ENCODE measurements at places on chromosomes 12 and 14.

DNA sequence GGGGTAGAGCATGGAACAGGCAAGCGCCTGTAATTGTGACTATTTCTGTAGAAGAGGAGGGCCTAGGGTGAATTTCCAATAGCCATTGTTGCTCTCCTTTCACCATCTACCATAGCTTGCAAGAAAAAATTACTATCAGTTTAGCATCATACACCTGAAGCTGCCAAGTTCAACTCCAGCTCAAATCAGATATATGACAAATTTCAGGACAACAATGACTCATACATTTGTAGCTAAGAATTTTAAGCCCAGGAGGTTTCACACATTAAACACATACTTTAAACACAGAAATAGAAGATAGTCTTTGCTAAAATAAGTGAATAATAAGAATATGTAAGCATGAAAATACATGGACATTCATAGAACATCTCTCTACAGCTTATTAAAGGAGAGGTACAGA, 17.6 kb upstream of the G2E3 start:
- peak; percentile 29 for DNase-seq

DNA sequence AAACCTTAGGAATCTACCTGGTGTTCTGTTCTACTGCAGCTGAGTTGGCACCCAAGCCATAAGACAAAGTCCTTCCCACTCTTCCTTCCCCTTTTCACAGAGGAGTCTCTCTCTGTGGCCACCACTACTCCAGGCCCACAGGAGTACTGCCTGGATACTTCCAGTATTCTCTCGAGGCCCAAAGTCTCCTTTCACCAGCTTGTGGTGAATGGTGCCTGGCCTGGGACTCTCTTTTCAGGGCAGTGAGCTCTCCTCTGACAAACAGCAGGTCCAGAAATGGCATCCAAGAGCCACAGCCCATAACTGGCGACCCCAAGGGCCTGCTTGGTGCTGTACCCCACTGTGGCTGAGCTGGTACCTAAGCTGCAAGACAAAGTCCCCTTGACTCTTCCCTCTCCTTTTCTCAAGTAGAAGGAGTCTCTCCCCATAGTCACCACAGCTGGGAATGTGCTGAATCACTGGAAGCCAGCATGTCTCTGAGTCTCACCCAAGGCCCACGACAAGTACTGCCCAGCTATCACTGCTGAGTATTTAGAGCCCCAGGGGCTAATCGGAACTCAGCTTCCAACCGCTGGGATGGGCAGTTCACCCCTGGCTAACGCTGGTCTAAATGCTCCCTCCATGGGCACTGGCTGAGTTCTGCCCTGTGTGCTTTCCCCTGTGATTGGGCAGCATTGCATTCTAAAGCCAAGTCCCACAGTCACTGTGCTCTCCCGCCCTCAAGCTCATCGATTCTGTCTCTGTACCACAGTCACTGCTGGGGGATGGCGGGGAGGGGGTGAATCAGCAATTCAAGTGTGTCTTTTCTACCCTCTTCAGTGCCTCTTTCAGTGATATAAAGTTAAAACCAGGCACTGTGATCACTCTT, 6.1 kb downstream of the A2ML1 start:
- no peak for DNase-seq

DNA sequence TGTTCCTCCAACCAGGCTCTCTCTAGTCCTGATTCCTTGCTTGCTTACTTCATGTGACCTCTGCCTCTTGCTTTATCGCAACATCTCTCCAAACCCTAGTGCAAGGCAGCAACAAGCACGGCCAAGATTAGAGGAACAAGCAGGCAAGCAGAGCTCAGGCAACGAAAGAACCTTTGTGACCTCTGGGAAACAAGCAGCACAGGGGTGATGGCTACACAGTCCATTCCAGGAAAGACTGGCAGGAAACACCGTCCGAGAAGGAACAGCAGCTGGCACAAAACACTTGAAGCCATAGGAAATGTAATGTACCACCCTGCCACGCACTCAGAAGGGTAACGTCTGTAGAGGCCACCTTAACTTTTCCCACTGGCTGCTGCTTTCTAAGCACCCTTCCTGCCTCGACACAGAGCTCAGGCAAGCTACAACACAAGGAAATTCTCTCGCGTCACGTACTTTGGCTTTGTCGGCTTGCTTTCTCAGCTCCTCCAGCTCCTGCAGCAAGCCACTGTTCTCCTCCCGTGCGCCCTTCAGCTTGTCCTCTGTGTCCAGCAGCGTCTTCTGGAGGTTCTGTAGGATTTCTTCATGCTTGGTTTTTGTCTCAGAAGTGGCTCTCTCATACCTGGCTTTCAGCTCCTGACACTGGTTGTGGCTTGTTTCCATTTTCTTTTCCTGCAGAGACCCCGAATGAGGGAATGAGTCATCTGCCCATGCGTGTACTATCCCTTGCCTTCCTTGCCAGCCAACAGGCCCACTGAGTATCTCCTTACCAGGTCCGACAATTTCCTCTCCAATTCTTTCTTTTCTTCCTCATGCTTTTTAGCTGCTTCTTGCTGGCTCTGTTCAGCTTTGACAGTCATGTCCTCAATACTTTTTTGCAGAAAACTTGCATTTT, 61.4 kb upstream of the VPS33A start:
- DNase-seq = no peak

- DNase-seq = peak; percentile 70
These were observed 721 bp downstream of the CABP1 start for GRCh38 chr12:120640861-120641833.

DNA sequence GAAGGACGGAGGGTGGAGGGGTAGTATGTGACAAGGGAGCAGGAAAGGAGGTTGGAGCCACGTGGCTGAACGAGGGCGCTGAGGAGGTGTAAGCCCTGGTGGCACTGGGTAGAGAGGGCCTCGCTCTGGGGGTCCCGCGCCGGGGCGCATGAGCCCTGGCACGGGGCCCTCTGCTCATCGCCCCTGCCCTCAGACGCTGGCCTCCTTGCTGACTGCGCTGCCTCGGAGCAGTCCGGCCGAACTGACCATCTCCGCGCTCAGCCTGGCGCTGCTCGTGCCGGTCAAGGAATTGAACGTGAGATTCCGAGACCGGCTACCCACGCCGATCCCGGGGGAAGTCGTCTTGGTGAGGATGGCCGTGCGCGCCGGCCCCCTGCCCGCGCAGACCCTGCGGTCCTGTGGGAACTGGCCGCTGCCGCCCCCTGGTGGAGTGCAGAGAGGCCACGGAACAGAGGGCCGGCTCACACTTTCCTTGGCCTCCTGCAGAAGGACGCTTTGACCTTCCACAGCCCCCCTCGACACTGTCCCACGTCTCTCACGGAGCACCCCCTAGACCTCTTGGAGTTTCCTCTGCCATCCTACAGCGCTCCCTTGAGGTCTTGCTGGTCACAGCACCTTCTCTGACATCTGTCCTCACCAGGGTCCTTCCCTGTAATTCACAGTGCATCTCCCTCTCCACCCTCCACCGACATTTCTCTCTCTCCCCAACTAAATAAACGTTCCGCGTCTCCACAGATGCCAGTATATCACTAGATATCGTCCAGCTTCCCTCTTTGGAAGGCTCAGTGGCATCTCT, 10.5 kb downstream of the ARHGEF25 start:
- DNase-seq = no peak

DNA sequence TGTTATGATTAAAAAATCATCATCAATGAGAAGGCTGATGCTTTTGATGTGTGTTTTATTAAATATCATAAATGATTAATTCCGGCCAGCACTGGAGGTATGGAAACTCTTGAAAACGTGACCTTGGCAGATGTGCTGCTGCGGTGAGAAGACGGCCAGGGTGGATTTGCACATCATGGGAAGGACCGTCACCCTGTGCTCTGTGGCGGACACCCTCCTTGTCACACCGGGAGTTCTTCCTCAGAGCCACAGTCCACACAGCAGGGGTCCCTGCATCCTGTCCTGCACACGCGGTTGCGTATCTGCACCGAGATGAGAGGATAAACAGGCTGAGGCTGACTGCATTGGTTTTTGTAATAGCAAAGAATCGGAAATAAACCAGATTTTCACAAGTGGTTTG, 33.5 kb downstream of the FZD10 start:
- no peak for DNase-seq

- DNase-seq = peak; percentile 92
These were observed 417.0 kb downstream of the DPF3 start for GRCh38 chr14:72476657-72477499.

DNA sequence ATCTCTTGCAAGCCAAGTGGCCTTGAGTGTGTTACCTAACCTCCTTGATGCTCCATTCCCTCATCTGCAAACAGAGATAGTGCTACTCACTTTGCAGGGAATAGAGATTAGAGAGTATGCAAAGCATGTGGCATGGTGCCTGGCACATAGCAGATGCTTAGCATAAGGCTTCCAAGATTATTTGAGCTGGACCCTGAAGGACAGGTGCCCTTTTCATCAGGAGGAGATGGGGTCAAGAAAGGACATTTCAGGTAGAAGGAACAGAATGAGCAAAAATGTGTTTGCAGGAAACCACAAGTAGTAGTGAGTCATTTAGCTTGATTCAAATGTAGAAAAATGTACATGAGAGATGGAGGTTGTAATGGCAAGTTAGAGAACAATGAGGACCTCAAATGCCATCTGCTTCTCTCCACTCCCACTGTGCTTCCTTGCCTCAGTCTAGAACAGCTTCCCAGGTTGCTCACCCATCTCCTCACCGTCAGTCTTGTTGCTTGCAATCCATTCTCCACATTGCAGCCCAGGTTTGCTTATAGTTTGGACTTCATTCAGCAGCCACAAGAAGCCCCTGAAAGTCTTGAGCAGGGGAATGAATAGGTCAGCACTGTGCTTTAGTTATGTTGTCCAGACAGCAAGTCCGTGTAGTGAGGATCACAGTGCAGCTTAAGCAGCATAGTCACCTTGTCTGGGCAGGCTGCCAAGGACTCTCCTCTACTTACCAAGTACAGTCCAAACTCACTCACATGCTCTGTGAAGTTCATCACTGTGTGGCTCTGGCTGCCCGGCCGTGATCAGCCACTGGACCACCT, 536.3 kb upstream of the CCDC196 start:
- peak; percentile 43 for DNase-seq

DNA sequence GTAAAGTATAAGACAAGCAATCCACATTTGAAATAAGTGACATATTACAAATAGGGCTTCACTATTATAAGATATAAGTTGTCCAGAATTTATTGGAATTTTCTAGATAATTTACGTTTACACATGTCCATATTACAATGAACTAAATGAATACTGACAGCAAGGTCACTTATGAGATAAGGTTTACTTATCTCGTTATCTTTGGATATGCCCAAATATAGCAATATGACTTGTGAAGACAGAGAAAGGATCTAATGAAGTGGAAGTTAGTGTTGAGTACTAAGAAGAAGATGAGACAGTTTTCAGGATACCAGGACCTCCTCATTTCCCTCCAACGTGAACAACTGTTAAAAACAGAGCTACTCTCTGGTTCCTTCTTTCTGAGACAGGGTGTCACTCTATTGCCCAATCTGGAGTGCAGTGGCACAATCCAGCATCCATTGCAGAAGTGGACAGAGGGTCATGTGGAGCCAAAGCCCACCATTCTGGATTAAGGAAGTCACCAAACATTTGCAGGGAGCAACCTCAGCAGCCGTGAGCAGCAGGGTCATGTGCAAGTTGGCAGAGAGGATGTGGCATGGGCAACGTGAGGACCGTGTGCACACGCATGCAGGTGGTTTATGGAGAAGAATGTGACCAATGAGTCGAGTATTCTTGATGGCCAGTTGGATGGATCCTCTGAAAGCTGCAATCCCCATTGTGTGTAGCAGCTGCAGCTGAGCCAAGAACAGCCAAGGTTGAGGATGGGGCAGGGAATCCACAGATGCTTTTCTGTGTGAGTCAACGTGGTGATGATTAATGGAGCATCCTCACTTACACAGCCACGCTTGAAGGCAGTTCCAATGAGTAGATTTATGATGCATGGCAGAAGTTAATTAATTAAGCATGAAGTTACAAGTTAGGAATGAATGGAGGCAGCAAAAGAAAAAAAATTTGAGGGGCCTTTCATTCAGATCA, 111.0 kb downstream of the BICD1 start:
- peak; percentile 91 for DNase-seq

DNA sequence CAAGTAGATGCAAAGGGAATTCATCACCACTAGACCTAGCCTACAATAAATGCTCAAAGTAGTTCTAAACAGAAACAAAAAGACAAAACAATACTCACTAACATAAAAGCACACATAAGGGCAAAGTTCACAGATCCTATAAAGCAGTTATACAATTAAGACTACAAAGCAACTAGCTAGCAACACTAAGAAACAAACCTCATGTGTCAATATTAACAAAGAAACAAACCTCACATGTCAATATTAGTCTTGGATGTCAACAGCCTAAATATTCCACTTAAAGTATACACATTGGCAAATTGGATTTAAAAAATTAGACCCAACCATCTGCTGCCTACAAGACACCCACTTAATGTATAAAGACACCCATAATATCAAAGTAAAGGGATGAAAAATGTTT, 152.7 kb downstream of the KCNK10 start:
- no peak for DNase-seq

- peak; percentile 71 for DNase-seq
These were observed at the start of gene CRACR2A for GRCh38 chr12:3752741-3753486. Gene CRACR2A (minus strand): TSS chr12:3753109. CDS start chr12:3696999, 56,110 bp downstream.

- DNase-seq = no peak
These were observed 23.1 kb upstream of the WDR20 start for GRCh38 chr14:102116361-102117180.

DNA sequence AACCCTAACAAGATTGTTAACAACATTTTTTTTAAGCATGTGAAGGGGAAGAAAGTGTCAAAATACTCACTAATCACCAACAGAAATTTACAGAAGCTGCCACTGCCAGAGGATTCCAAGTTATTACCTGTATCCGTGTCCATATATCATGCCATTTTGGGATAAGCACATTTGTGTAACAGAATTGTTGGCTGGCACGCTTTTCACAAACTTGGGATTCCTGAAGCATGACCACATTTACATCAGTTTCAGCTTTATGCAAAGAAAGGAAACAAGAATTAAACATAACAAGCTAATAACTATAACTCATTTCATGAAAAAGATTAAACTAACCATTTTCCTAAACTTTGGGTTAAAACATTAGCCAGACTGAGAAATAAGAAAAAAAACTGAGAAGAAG, 5.9 kb downstream of the NEMP1 start:
- DNase-seq = no peak

- peak; percentile 62 for DNase-seq
These were observed 9.1 kb upstream of the EMP1 start for GRCh38 chr12:13187399-13187798.

Measured in iris pigment epithelial cell (primary cell).